OCI-M1 (cell line): ENCODE measurements at places on chromosomes 1 and 21.

- no peak for DNase-seq
Measured at GRCh38 chr1:177119311-177119710, 45.2 kb downstream of the ASTN1 start.

GRCh38 chr1:230863449-230863848 is 4.9 kb downstream of the C1orf198 start:
- peak; percentile 56 for DNase-seq

- peak; percentile 63 for DNase-seq
Measured at GRCh38 chr1:220775240-220775853, 11.4 kb upstream of the MTARC1 start.

DNA sequence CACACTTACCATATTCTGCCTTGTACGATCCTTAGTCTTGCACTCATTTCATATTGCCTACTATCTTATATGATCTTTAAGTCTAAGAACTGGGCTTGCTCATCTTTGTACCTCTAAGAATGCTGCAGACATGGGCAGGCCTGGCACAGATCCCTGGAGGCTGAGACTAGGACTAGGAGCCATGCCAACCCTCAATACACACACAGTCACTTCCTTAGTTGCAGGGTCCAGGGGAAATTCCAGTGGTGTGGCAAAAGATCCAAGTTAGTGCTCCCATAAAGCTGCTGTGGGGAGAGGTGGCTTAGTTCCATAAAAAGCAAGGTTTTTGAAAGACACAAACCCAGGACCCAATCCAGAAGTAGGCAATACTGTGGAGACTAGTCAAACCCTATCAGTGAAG is 59.9 kb downstream of the CYYR1 start:
- DNase-seq: no peak

- DNase-seq: no peak
Measured at GRCh38 chr1:228852511-228853088, 117.3 kb downstream of the RHOU start.

DNA sequence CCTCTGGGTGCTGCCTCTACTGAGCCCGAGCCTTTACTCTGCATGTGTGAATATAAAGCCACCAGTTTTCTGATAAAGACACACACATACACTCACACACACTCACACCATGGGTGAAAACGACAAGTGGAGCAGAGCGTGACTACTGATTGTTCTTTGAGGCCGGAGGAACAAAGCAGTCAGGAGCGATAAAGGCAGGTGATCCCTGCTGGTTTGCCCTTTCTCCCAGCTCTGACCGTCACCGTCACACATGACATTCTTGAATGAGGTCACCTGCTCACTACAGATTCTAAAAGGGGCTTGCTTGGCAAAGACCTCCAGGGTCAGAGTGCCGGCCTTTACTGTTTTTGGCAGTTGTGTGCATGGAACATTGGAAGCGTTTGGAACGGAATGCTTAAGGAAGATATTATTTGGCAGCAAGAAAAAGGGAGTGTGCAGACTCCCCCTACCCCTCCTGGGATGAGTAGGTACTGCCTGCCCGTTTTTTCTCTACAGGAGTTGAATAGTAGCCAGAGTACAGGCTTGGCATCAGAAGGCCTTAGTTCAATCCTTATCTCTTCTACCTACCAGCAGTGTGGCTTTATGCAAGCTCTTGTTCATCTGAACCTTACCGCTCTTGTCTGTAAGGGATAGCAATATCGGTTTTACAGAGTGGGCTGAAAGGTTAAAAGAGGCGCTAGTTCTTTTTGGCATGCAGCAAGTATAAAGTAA is 79.7 kb downstream of the PBX1 start:
- DNase-seq: no peak

DNA sequence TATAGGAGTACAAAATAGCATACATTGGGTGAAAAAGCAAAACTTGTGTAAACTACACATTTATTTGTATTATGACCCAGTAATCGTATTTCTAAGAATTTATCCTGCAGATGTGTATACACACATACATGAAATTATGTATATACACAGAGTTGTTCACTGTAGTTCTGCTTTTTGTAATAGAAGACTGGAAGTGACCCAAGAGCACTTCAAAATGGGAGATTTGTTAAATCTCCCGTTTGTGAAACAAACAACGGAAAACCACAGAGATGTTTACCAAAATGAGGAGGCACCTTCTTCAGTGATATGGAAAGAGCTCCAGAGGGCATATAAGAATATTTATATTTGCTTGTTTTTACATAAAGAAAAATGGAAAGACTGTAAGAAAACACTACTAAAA is 18.0 kb upstream of the MNDA start:
- peak; percentile 61 for DNase-seq

- peak; percentile 68 for DNase-seq
Measured at GRCh38 chr1:99737016-99737415, 29.4 kb downstream of the FRRS1 start.

DNA sequence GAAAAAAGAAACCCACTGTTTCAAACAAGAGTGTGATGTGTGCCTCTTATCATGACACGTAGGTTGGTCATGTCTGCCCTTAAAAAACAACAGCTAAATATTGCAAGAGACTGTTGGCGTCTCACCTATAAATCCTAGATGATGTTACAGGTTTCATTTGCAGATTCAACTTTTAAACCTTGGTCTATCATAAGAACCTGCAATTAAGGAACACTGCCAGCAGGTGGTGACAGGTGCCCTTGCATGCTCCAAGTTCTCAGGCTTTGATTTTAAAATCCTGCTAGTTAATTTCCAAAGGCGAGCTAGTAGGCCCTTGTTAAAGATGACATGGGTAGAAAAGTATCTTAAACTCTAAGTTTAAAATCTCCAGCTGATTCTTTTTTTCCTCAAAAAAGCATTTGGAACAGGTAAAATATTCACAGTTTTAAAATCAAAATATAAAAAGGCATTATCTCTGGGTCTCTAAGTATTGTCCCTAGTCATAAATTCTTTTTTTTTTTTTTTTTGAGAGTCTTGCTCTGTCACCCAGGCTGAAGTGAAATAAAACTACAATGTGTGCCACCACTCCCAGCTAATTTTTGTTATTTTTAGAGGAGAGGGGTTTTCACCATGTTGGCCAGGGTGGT is 39.1 kb downstream of the CLSTN1 start:
- peak; percentile 75 for DNase-seq

DNA sequence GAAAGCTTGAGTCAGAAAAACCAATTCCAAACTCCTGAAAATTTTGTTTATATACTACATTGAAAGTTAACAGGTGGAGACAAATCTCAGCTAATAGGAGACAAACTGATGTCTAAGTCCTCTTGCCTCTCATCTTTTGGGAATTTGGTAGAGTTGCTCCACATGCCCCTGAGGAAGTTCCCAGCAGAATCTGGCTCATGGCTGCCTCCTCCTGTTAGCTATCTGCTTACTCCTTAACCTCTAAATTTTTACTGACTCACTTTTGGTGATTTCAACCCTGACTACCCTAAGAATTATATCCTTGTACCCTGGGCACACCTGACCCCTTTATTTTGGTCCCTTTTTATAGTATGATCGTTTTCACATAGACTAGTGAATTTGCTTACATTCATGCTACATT is 633.7 kb upstream of the USP24 start:
- no peak for DNase-seq

GRCh38 chr1:67060811-67061218 is 6.9 kb upstream of the SLC35D1 start:
- DNase-seq: no peak

GRCh38 chr1:158979229-158979628 is 30.5 kb upstream of the IFI16 start:
- DNase-seq: no peak

DNA sequence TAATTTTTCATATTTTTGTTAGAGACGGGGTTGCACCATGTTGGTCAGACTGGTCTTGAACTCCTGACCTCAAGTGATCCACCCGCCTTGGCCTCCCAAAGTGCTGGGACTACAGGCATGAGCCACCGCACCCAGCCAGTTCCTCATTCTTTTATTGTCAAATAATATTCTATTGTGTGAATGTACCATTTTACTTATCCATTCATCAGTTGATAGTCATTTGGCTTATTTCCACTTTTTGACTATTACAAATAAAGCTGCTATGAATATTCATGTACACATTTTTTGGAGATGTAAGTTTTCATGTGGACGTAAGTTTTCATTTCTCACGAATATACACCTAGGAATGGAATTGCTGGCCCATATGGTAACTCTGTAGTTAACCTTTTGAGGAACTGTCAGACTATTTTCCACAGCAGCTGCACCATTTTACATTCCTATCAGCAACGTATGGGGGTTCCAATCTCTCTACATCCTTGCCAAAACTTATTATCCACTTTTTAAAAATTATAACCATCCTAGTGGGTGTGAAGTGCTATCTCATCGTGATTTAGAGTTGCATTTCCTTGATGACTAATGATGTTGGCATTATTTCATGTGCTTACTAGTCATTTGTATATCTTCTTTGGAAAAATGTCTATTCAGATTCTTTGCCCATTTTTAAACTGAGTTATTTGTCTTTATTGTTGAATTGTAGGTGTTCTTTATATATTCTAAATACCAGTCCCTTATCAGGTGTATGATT is 12.7 kb downstream of the PACC1 start:
- no peak for DNase-seq

DNA sequence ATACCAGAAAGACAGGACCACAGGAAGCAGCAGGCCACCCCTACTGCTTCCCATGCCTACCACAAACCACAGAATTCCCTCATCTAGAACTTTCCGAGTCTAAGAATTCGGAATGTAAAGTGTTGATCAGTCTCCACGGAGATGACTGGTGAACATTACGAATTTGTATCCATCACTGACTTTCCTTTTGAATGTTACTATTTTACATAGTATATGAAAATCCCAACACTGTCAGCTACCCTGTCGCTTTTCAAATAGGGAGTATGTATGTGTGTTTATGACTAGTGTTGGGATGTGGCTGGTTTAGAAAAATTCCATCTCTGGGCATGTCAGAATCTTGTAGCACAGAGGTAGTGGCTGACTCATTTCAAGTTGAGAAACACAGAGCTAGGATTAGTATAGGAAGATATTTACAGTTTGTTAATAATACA is 118.2 kb downstream of the COQ8A start:
- no peak for DNase-seq

DNA sequence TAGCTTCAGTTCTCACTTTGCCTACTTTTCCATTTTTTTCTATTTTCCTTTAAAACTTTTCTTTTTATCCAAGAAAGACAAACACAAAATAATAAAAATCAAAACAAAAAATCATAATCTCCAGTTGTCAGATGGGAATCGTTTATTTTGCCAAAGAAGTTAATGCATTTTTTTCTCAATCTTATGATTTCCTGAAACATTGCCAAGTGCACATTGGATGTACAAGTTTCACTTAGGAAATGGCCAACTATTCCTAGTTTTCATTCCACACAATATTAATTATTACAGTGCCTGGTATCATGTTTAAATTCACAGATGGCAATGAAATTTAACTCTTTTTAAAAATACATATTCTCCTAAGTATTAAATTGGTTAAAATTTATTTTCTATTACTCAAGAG is 1050.5 kb downstream of the TTLL7 start:
- DNase-seq: no peak

- no peak for DNase-seq
Measured at GRCh38 chr1:76463278-76463677, 388.7 kb downstream of the ST6GALNAC3 start.

DNA sequence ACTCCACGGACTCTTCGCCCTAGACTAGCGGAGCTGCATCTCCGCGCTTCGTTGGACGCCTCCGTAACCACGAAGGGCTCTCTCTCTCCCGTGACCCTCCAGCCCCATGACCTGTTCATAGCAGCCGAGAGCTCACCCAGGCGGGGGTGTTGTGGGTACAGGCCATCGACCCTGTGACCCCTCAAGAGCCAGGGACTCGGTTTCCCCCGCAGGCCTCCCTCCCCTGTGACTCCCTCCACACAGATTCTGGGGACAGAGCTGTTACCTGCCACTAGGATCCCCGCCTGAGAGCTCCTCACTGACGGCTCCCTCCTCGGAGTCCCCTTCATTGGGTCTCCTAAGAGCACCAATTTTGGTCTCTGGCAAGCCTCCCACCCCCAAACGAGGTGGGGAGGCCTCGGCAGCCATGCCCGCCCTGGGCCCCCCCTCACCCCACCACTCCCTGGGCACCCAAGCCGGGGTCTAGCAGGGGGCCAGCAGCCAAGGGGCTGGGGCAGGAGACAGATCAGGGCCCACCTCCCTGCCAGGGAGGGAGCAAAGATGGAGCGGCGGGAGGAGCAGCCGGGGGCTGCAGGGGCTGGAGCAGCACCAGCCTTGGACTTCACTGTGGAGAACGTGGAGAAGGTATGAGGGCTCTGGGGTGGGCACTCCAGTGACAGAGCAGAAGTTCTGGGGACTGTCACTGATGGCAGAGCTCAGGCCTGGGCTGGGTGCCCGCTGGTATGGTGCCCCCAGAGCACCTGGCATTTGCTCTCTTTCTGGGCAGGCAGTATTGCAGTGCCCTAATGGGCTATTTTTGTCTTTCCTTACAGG is 517 bp downstream of the IPO13 start:
- DNase-seq: no peak

GRCh38 chr1:44040846-44041245 is 9.6 kb upstream of the SLC6A9 start:
- no peak for DNase-seq

GRCh38 chr1:74513411-74514300 is 1.2 kb upstream of the LRRC53 start:
- peak; percentile 12 for DNase-seq

- DNase-seq: no peak
Measured at GRCh38 chr21:37041706-37042271, 31.1 kb downstream of the PIGP start.

DNA sequence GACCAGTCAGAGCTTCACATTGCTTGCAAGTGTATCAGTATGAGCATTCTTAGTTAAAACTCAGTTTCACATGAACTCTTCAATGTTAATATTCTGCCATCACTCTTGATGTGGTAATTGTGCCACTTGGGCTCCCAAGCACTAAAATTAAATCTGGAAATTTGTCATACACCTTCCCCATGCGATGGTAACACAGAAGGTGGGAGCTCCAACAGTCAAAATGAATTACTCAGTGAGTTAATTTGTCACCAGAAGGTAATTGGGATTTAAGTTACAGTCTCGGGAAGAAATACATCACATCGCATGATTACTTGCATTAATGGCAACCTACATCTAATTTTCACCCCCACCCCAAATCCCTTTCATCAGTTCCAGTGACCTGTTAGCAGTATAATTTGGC is 376.5 kb upstream of the DAB1 start:
- no peak for DNase-seq

GRCh38 chr1:63960326-63960725 is 186.5 kb downstream of the ROR1 start:
- DNase-seq: no peak

DNA sequence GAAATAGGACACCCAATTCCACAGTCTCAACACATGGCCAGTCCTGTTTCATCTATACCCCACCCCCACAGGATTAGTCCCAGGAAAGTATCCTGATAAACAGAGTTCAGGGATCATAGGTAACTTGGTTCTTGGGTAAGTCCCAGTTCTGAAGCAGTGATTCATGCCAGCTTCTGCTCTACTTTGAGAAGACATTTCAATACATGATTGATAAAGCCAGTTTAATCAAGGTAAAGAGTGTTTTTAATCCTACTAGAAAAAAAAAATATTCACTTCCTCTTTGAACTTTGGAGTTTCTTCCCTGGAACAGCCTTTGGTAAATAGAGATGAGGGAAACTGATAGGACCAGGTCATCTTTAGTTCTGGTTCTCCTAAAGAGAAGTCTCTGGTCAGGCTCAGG is 142.4 kb downstream of the TLR5 start:
- no peak for DNase-seq
